ENCODE measurements at places on chromosomes 16 and 17.

GRCh38 chr16:50839920-50840729 lies 98.2 kb downstream of the CYLD start:
- no peak for DNase-seq

DNA sequence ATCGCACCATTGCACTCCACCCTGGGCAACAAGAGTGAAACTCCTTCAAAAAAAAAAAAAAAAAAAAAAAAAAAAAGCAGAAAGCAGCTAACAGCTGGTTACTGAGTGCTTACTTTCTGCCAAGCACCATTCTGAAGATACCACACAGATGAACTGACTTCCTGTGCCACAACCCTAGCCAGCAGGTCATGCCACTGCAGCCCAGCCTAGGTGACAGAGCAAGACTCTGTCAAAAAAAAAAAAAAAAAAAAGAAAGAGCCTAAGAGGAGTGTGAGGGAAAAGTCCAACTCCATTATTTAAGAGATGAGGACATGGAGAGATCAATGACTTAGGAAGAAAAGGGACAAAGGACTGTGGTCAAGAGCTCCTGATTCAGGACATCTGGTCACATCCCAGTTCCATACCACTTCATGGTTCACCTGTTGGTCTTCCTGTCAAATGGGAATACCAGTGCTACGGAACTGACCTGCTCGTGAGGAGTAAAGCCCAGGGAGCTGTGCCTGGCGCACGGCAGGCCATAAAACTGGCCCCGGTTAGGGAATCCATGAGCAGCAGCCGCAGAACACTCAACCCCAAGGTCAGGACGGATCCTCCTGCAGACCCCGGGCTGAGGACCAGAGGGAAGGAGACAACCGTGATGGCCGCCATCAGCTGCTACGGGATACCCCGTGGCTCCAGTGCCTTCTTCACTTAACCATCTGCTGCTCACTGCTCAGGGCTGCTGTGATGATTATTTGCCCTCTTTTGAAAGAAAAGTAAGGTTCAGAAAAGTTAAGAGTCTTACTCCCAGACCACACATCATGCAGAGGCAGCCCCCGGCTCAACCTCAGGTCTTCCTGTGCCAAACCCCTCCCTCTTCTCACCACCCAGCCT lies 950 bp downstream of the KLHDC4 start:
- no peak for DNase-seq

DNA sequence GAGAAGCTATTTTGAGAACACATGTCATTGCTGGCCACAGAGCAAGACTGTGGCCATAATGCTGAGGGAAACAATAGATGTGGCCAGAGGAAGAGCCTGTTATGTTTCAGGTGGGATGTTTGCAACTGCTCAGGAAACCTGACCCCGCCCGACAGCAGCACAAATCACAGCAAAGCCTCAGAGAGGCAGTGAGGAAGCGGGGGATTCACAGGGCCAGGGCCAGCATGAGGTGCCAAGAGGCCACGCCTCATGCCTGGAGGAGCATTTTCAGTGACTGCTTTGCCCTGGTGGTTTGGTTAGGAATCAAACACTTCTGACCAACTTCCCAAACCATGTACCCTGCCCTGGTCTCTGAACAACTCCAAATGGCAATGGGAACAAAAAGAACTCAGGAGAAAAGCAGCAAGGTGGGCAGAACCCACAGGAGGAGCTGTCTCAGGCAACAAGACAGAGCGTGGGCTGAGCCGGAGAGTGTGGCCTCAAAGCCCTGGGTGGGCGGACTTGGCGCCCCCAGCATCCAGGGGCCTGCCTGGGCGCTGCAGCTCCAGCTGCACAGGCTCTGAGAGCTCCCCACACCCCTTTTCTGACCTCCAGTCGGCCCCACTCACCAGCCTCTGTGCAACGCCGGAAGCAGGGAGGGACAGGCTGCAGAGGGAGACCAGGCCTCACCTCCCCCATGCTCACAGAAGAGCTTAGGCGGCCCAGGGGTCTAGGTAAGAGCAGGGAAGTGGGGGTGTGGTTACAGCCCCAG lies 20.6 kb downstream of the HIC1 start:
- no peak for DNase-seq

DNA sequence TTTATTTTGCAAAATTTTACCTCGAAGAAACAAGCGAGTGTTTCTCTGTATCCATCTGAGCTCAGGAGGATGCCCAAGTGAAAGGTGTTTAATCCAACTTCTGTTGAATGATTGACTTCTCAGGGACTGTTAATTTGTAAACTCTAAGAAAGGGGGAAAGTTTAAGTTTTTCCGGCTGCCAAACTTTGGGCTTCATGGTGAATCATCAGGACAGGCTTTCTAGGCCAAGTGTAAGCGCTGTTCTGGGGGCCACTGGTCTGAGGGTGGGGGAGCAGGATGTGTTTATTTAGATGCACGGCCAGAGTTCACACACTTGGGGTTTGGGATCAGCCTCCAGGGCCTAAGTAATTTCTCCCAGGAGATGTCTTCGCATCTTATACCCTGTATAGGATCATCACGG lies 110.4 kb downstream of the PITPNC1 start:
- no peak for DNase-seq

DNA sequence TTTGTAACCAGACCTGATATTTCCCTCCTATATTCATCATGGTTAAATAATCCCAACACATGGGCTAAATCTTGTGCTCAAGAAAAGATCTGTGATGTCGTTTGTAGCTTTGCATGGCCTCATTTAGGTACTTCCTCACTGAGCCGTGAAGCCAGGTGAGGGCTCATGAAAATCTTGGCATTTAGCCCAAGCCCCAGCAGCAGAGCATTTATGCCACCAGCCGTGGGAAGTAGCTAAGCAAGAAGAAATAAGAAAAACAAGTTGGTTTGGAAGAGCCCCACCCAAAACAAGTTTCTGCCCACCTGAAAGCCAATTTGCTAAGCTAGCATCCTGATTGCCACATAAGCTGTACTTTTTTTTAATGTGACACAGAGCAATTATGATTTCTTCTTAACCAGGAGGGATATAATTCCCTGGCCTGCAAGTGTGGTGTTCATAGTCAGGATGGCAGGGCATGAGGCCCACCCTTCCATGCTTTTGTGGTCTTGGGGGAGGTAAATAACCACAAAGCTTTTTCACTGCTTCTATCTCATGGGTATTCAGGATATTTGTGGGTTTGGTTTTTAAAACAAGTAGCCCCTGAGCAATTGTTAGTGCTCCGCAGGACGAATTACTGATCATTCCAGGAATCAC lies 10.5 kb downstream of the TMIGD1 start:
- DNase-seq, result no peak

DNA sequence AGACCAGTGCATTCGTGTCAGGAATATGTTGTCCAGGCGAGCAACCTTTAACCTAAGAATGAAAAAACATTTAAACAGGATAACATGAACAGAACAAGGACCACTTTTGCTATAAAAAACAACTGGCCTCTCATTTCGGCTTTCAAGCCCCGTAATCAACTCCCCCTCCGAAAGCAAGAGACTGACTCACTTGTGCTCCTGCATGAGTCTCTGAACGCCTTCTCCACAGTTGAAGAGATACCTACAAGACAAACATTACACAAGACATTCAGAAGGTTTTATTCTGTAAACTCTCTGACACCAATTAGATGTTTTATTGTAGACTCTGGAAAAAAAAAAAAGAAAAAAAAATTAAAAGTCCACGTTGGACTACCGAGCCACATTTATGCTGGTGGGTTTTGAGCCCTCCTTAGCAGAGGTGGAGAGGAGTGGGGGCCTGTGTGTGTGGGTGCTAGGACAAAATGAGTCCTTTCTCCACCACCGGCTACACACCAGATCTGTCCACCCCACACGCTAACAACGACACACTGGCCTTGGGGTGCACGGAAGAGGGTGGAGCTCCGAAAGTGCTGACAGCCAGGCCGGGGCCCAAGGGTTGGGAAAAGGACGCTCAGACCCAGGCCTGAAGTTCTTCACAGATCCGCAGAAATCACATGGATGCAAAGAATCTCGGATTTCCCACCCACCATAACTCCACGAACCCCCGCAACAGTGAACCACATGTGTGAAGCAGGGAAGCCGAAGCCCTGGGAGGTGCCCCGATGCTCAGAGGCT lies 759 bp downstream of the ELAC2 start:
- no peak for DNase-seq

- no peak for DNase-seq
These were observed 40.4 kb upstream of the NDRG4 start for GRCh38 chr16:58459344-58460218.

- no peak for DNase-seq
These were observed 50.2 kb downstream of the DNAH3 start for GRCh38 chr16:21100447-21100846.

GRCh38 chr16:47046726-47047523 lies 73.5 kb upstream of the DNAJA2 start:
- no peak for DNase-seq

DNA sequence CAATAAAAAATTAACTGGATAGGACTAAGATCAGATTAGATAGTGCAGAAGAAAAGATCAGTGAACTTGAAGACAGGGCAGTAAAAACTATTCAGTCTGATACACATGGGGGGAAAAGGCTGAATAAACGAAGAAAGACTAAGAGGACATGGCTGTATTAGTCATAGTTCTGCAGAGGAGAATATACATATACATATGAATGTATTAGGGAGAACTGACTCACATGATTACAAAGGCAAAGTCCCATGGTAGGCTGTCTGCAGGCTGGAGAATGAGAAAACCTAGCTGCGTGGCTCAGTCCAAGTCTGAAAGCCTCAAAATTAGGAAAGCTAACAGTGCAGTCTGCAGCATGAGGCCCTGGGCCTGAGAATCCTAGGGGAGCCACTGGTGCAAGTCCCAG lies 98.2 kb upstream of the GNAO1 start:
- no peak for DNase-seq

DNA sequence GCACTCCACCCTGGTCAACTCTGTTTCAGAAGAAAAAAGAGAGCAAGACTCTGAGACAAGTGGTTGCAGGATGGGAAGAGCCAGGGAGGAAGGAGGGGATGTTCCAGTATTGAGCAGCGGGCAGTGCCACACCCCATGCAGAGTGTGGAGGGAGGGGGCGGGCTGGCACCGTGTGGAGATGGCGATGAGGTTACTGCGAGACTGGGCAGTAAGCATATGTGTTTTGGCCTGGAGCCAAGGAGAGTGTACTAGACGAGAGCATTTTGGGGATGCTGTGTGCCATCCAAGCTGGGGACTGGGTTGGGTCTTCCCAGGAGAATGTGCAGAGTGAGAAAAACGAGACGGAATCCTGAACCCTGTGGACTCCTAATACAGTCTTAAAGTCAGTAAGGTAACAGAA lies 3.4 kb downstream of the TBC1D24 start:
- no peak for DNase-seq

DNA sequence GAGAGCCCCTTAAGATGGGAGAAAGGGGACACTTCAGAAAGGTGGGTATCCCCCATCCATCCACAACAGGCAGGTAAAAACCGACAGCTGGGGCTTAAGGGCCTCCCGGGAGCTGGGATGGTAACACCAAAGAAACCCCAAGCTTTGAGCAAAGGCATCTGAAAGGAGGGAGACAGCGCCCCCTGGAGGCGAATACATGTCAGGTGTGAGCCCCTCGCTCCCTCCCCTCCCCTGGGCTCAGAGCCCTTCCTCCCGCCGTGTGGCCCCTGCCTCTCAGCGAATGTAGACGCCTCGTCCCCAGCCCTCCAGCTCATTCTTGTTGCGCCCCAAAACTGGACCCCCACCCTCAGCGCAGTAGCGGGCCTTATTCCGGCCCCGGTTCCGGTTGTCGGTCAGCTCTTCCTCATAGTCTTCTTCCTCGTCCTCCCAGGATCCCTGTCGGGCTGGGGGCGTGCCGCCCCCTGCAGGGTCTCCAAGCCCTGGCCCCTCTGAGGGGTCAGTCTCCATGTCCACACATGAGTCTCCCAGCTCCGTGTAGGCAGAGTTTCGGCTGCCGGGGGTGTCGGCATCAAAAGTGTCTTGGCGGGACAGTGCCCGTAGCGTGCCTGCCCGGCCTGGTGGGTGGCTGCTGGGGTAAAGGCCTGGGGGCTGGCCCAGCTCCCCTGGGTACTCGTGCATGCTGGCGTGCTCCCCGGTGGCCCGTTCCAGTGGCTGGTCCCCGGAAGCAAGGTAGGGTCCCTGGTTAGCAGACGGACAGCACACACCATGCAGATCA lies 9.1 kb upstream of the ARL5C start:
- DNase-seq, result no peak

DNA sequence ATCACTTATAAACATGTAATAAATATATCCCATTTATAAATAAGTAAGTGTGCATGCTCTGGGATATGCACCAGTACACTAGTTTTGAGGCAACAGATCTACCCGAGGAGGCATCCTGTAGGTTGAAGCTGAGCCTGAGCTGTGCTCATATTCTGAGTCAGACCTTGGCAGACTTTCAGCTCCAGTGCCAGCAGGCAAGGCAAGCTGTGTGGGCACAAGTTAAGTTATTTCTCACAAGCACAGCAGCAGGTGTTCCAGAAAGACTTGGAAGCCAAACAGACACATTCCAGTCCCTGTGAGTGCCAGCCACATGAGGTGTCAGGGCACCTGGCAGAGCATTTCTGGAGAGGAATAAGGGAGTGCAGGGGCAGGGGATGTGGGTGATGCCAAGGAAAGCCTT lies 1.3 kb upstream of the CLEC19A start:
- DNase-seq, result no peak

- DNase-seq, result no peak
These were observed 22.3 kb downstream of the TSPOAP1 start for GRCh38 chr17:58306131-58306951.

GRCh38 chr17:71052971-71053370 lies 883.6 kb downstream of the KCNJ2 start:
- DNase-seq, result no peak

DNA sequence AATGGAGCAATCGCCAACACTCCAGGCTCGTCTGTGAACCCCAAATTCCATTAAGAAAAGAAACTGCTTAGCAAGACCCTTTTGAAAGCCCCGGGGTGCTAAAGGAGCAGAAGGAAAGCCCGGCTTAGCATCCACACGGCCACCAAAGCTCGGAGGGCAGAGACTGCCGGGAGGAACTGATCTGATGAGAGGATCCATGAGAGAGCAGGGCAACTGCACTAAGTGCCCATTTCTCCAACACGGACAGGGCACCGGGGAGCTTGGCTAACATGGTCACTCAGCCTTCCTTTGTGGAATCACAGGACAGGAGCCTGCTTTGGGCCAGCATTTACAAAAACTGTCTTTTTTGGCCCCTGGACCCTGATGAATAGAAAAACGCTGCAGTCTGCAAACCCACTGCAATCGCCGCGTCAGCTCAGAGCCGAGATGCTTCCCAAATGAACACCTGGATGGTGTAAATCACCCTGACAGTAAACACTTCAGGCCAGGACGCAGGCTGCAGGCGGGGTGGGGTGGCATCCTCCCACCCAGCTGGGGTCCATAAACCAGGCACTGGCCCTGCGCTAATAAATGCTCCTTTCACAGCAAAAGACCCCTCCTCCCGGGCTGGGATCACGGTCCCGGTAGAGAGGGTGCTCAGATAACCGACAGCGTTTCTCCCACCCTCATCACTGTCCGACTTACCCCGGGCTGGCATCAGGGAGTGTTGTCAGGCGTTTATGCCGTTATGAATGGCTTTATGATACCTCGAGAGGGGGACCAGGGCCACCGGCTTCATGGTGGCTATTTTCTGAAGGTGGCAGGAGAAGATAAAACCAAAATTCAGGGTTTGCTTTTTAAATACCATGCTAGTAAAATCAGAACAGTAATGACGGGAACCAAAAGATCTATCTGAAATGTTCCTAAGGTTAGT lies 299.5 kb downstream of the IRF8 start:
- DNase-seq, result no peak
